Suprapubic skin (tissue), 4 donors: ENCODE measurements at places on chromosomes 5 and 9. TPM values are rescaled to one million over a fixed set of nuclear protein-coding genes. Genes with fewer than 3 reads are reported as not detected.

INSL6 gene
- total RNA-seq, result not detected

TRPM3 gene
- total RNA-seq, result 0.30 TPM

NOP16 gene
- total RNA-seq, result 21.9 TPM

CARTPT gene
- total RNA-seq, result not detected

SCGB3A2 gene
- total RNA-seq, result not detected

DNA sequence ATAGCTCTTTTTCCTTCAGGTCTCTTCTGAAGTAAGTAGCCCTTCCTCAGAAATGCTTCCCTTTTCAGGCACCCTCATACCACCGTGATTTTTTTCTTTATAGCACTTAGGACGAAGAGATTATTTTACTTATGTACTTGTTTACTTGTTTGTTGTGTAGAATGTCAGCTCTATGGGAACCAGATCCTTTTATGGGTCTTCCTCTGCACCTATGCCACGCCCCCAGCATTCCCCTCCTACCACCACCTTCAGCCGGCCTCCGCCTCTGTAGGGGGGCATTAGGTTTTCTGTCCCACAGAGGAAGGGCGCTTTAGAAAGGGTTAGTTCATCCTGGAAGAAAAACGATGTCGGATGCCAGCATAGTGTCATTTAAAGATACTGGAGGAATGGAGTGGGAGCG lies 1.8 kb downstream of the CDKN2B-AS1 start:
- H3K4me3 ChIP-seq, result no peak overlapping the region
- H3K27ac ChIP-seq, result no peak overlapping the region
- no peaks in the 10 kb centered on the region for H3K36me3 ChIP-seq
- peaks cover 10% of the 10 kb centered on the region for H3K4me1 ChIP-seq
- DNase-seq, result no peak

DNA sequence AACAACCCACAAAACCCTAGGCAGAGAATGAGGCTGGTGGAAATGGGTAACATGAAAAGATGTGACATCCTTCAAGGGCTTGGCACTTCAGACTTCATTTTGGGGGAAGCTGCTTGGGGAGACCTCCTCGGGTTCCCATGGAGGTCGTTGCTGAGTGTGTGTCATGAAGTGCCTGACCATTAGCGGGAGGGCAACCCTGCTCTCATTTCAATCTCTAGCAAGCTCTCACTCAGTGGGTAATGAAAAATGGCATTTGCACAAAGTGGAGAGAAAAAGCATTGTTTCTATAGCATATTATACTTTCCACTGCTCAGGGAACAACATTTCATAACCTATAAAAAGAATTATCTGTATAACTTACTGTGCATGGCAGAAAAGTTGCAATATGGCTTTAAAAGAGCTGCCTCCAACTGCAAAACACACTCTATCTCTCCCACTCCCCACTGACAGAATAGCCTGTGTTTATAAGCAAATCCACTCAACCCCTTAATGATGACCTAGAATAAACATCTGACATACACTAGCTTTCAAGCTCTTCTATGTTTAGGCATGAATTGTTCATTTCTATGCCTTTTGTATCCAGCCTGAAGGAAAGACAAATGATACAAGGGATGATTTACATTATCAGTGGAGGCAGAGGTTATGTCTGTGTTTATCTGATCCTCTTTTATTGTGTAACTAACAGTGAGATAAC lies 357.2 kb downstream of the ZSWIM6 start:
- no peak overlapping the region for H3K4me3 ChIP-seq
- DNase-seq, result no peak
- no peaks in the 10 kb centered on the region for H3K4me1 ChIP-seq
- H3K27me3 ChIP-seq, result peaks cover 6% of the 10 kb centered on the region

DNA sequence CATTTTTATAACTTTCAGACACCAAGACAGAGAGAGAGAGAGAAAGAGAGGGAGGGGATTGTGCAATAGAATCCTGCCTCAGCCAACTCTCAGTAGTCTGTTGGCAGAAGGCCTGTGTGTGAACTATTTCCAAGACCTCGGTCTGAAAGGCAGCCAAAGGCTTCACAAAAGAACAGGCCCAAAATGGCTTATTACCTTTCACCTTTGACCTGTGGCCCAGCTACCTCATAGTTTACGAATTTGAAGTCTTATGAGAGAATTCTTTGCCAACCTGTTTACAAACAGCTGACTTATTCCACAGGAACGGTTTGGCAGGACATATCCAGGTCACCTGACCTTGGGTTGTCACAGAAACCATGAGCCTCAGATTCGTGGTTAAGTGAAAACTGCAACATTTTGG lies 48.6 kb downstream of the NR2F1-AS1 start:
- no peaks in the 10 kb centered on the region for H3K27me3 ChIP-seq
- H3K4me3 ChIP-seq, result no peak overlapping the region
- DNase-seq, result no peak

GRCh38 chr5:14528926-14529325 lies 52.7 kb upstream of the OTULINL start:
- no peaks in the 10 kb centered on the region for H3K27me3 ChIP-seq
- no peaks in the 10 kb centered on the region for H3K36me3 ChIP-seq
- no peak for DNase-seq
- no peak overlapping the region for H3K27ac ChIP-seq

DNA sequence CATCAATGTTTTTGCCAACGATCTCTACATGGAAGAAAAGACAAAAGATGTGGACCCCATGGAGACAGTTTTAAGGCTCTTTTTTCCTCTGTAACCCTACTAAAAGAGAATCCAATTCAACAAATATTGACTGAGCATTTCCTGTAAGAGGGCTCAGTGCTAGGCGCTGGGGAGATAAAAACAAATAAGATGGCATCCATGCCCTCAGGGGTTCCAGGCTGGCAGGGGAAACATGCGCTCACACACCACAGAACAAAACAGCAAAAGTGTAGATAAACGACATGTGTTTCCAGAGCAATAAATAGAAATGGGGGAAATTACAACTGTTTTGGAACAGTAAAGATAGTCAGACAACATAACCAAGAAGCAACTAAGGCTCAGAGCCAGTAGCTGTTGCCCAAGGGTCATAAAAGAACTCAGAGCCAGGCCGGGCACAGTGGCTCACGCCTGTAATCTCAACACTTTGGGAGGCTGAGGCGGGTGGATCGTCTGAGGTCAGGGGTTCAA lies 25.2 kb downstream of the ZNF608 start:
- H3K36me3 ChIP-seq, result no peaks in the 10 kb centered on the region
- no peak overlapping the region for H3K27ac ChIP-seq
- no peak for DNase-seq
- H3K4me3 ChIP-seq, result no peak overlapping the region
- peaks cover 13% of the 10 kb centered on the region for H3K4me1 ChIP-seq
- H3K27me3 ChIP-seq, result no peaks in the 10 kb centered on the region

DNA sequence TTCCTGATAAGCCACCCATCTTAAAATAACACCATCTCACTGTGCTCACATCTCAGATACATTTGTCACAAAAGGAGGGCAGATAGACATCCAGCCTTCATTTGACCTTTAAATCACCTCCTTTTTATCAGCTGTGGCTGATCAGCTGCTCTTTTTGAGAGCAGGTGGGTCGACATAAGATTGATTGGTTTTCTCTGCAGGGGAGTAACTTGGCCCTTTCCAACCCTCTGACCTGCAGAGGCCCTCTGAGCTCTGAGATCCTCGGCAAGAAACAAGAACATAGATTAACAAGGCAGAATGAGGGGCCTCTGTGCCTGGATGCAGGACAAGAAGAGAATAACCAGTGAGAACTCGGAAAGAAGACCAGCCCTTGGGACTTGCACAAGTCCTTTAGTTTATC lies 33.5 kb upstream of the GLRA1 start:
- H3K27me3 ChIP-seq, result no peaks in the 10 kb centered on the region
- DNase-seq, result no peak
- no peak overlapping the region for H3K4me3 ChIP-seq
- no peaks in the 10 kb centered on the region for H3K36me3 ChIP-seq

GRCh38 chr5:73940801-73941200 lies 314.8 kb downstream of the ARHGEF28 start:
- no peak overlapping the region for H3K4me3 ChIP-seq
- DNase-seq, result no peak
- no peaks in the 10 kb centered on the region for H3K27me3 ChIP-seq
- no peaks in the 10 kb centered on the region for H3K36me3 ChIP-seq

- no peak for DNase-seq
- H3K27ac ChIP-seq, result no peak overlapping the region
- H3K36me3 ChIP-seq, result no peaks in the 10 kb centered on the region
- H3K4me1 ChIP-seq, result no peaks in the 10 kb centered on the region
- H3K27me3 ChIP-seq, result no peaks in the 10 kb centered on the region
- H3K4me3 ChIP-seq, result no peak overlapping the region
These were observed 198.6 kb downstream of the MSX2 start for GRCh38 chr5:174922955-174923354.

GRCh38 chr5:56620903-56621677 lies 194.3 kb upstream of the MAP3K1 start:
- no peak overlapping the region for H3K4me3 ChIP-seq
- H3K27ac ChIP-seq, result no peak overlapping the region
- no peak for DNase-seq
- no peaks in the 10 kb centered on the region for H3K36me3 ChIP-seq

DNA sequence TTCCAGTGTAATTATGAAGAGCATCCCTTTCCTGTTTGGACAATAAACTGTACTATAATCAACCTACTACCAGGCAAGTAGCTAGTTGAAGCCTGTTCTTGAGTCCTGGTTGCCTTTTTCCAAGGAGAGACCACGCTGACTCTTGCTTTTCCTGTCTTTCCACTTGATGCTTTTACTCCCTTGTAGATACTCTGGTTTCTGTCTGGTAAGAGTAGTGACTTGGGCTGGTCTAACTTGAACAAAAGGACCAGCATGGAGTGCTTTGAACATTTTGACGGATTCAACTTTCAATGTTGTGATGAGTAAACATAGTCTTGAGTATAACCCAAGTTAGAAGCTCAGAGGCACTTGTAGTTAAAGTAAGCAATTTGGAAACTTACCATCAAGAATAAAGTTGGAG lies 464.3 kb downstream of the GADD45G start:
- no peaks in the 10 kb centered on the region for H3K36me3 ChIP-seq
- H3K4me1 ChIP-seq, result no peaks in the 10 kb centered on the region
- DNase-seq, result no peak
- no peak overlapping the region for H3K4me3 ChIP-seq

GRCh38 chr5:118981783-118982182 lies 6.6 kb downstream of the DTWD2 start:
- H3K4me1 ChIP-seq, result no peaks in the 10 kb centered on the region
- no peak overlapping the region for H3K4me3 ChIP-seq
- DNase-seq, result no peak
- H3K36me3 ChIP-seq, result no peaks in the 10 kb centered on the region
- no peaks in the 10 kb centered on the region for H3K27me3 ChIP-seq

DNA sequence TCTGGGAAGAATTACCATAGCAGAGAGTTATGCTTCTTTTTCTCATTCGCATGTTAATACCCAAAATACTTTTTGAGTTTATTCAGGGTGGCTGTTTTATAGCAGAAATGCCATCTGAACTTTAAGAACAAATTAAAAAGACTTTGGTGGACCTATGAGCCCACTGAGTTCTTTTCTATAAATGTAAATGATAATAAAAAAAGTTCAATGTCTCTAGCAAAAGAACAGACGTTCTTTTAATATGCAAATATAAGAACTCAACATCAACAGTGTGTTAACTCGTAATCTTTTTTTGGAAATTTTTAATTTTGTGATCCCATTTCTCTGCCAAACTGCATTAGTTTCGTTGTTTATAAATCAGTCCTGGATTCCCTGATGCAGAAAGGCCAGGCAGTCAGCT lies 1283.0 kb upstream of the NUDT12 start:
- H3K4me3 ChIP-seq, result no peak overlapping the region
- H3K36me3 ChIP-seq, result no peaks in the 10 kb centered on the region
- H3K27ac ChIP-seq, result no peak overlapping the region
- H3K4me1 ChIP-seq, result no peaks in the 10 kb centered on the region
- no peaks in the 10 kb centered on the region for H3K27me3 ChIP-seq

DNA sequence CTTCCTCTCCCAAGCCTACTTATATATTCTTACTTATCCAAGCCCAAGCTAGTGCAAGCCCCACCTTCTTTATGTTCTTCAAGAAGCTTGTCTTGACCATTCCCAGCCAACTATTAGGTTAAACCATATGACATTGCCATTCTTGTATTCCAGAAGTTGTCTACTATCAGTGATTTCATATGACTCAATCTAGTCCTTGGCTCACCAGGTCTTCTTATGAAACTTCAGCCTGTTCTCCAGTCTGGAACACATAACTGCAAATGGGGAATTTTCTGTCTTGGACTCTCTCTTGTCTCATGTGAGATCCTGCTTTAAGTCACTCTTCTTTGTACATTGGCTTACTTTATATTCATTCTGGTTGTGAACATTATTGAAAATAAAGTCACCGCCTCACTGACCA lies 130.7 kb downstream of the TTLL11 start:
- H3K36me3 ChIP-seq, result no peaks in the 10 kb centered on the region
- no peak overlapping the region for H3K4me3 ChIP-seq
- H3K4me1 ChIP-seq, result no peaks in the 10 kb centered on the region
- DNase-seq, result no peak
- no peaks in the 10 kb centered on the region for H3K27me3 ChIP-seq

- DNase-seq, result peak; percentile 86
- H3K36me3 ChIP-seq, result no peaks in the 10 kb centered on the region
- no peaks in the 10 kb centered on the region for H3K27me3 ChIP-seq
- no peak overlapping the region for H3K27ac ChIP-seq
- peaks cover 10% of the 10 kb centered on the region for H3K4me1 ChIP-seq
These were observed 20.0 kb upstream of the RUFY1 start for GRCh38 chr5:179530069-179530998.

GRCh38 chr9:426976-427375 lies 212.3 kb downstream of the DOCK8 start:
- H3K4me1 ChIP-seq, result no peaks in the 10 kb centered on the region
- peaks cover 11% of the 10 kb centered on the region for H3K36me3 ChIP-seq
- H3K27ac ChIP-seq, result no peak overlapping the region
- H3K4me3 ChIP-seq, result no peak overlapping the region
- DNase-seq, result no peak

DNA sequence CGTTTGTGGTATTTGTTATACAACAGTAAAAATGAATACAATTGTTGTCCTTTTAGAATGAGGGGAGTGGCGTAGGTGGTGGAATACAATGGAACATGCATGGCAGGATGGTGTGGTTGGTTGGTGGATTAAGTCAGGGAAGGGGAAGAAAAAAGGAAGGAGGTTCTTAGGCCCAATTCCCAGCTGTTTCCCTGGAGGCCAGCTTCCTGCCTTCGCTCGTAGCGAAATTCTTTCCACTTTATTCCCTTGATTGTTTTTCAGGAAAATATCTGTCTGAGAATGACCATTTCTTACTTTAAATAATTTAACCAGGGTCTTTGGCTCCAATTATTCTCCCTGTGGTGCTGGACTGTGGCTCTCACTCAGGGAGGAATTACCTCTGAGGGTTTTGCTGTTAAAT lies 24.1 kb upstream of the DMAC1 start:
- no peaks in the 10 kb centered on the region for H3K36me3 ChIP-seq
- H3K27me3 ChIP-seq, result no peaks in the 10 kb centered on the region
- no peak overlapping the region for H3K27ac ChIP-seq
- no peak for DNase-seq

GRCh38 chr5:174188295-174188694 lies 142.8 kb downstream of the NSG2 start:
- no peaks in the 10 kb centered on the region for H3K4me1 ChIP-seq
- no peak overlapping the region for H3K4me3 ChIP-seq
- H3K36me3 ChIP-seq, result no peaks in the 10 kb centered on the region
- H3K27me3 ChIP-seq, result peaks cover 26% of the 10 kb centered on the region
- DNase-seq, result no peak
- H3K27ac ChIP-seq, result no peak overlapping the region

- H3K27me3 ChIP-seq, result no peaks in the 10 kb centered on the region
- H3K4me1 ChIP-seq, result no peaks in the 10 kb centered on the region
- DNase-seq, result no peak
- H3K4me3 ChIP-seq, result no peak overlapping the region
- H3K36me3 ChIP-seq, result no peaks in the 10 kb centered on the region
- H3K27ac ChIP-seq, result no peak overlapping the region
These were observed 324.4 kb downstream of the BRINP1 start for GRCh38 chr9:119044806-119045205.
